ENCODE measurements at places on chromosomes 1 and 21. TPM values are rescaled to one million over a fixed set of nuclear protein-coding genes. Genes with fewer than 3 reads are reported as not detected.

GRCh38 chr1:201122321-201122957 is 4.5 kb downstream of the ASCL5 start:
- DNase-seq = no peak
- H3K4me3 ChIP-seq = no peak overlapping the region
- H3K36me3 ChIP-seq = no peaks in the 10 kb centered on the region
- no peaks in the 10 kb centered on the region for H3K4me1 ChIP-seq
- no peak overlapping the region for H3K27ac ChIP-seq
- peaks cover 6% of the 10 kb centered on the region for H3K27me3 ChIP-seq

DNA sequence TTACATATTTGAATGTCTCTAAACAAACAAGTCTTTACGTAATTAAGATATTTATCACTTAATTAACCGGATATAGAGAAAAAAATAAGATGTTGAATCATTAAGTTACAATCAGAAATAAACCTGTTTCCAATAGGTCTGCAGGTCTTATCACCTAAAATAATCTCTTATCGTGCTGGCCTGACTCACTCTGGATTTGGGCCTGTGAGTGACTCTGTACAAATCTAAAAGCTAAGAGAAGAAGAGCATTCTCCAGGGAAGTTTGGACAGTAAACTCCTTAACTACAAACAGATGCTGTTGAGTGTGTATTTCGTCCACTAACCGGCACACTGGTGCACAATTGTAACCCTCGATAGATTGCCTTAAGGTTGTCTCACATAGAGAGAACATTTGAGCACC is 25.3 kb downstream of the CEP104 start:
- no peaks in the 10 kb centered on the region for H3K4me1 ChIP-seq
- peaks cover 81% of the 10 kb centered on the region for H3K36me3 ChIP-seq
- no peak overlapping the region for H3K27ac ChIP-seq
- no peaks in the 10 kb centered on the region for H3K27me3 ChIP-seq
- no peak overlapping the region for H3K4me3 ChIP-seq
- no peak for DNase-seq

GRCh38 chr1:221839782-221840395 is 98.0 kb upstream of the DUSP10 start:
- H3K4me1 ChIP-seq = peaks cover 30% of the 10 kb centered on the region
- no peaks in the 10 kb centered on the region for H3K27me3 ChIP-seq
- no peak overlapping the region for H3K27ac ChIP-seq
- no peak overlapping the region for H3K4me3 ChIP-seq
- no peaks in the 10 kb centered on the region for H3K36me3 ChIP-seq
- DNase-seq = no peak

- H3K27me3 ChIP-seq = no peaks in the 10 kb centered on the region
- DNase-seq = no peak
- no peak overlapping the region for H3K4me3 ChIP-seq
- no peaks in the 10 kb centered on the region for H3K36me3 ChIP-seq
These were observed 19.8 kb upstream of the CLCC1 start for GRCh38 chr1:108983114-108983513.

DNA sequence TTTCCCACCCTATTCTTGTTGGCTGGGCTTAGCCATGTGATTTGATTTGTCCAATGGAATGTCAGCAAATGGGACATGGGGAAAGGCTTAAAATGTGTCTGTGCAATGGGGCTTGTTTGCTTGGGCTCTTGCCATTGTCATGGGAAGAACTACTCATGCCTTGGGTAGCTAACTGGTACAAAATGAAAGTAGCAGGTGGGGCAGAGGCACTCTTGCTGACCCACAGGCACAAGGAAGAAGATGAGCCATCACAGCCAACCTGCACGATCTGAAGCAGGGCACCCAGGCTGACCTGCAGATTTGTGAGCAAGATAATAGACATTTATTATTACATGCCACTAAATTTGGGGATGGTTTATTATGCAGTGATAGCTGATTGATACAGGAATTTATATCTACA is 305.9 kb upstream of the CAMK1G start:
- DNase-seq = no peak
- H3K27ac ChIP-seq = no peak overlapping the region
- H3K4me1 ChIP-seq = no peaks in the 10 kb centered on the region
- H3K27me3 ChIP-seq = no peaks in the 10 kb centered on the region

DNA sequence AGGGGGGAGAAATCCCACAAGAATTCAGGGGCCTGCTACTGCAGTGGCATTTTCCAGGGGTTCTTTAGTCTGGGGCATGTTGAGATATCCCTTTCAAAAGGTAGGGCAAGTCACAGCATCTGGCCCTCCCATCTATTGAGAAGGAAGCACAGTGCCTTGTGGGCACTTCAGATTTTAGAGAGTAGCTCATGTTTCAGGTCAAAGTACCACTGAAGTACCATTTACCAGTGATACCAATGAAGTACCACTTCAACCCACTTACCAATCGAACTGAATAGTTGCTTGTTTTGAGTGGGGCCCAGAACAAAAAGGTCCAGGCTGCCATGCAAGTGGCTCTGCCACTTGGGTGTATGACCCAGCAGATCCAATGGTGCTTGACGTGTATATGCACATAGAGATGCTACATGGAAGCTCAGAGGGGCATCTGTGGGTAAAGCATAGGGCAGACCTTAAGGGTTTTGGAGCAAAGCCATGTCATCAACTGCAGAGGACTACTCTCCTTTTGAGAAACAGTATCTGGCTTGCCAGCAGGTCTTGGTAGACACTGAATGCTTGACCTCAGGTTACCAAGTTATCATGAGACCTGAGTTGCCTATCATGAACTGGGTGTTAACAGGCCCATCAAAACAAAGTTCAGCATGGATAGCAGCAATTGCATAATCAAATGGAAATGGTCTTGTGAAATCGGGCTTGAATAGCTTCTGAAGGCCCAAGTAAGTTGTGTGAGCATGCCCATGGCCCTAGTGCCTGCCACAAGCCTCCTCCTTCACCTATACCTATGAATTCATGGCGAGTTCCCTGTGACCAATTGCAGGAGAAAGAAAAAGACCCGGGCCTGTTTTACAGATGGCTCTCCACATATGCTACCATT is 23.5 kb downstream of the PLA2G2D start:
- H3K4me3 ChIP-seq = no peak overlapping the region
- no peak for DNase-seq
- H3K36me3 ChIP-seq = no peaks in the 10 kb centered on the region
- H3K27me3 ChIP-seq = peaks cover 3% of the 10 kb centered on the region
- H3K4me1 ChIP-seq = peaks cover 3% of the 10 kb centered on the region
- no peak overlapping the region for H3K27ac ChIP-seq

DNA sequence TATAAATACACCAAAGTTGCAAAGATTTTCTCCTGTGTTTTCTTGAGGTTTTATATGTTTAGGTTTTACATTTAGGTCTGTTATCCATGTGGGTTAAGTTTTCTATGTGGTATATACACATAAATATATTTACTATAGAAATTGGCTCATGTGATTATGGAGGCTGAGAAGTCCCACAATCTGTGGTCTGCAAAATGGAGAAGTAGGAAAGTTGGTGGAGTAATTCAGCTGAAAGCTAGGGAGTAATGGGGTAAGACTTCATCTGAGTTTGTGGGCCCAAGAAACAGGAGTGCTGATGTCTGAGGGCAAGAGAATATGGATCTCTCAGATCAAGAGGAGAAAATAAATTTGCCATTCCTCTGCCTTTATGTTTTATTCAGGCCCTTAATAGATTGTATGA is 146.0 kb downstream of the GPATCH2 start:
- H3K27me3 ChIP-seq = no peaks in the 10 kb centered on the region
- peaks cover 47% of the 10 kb centered on the region for H3K36me3 ChIP-seq
- DNase-seq = no peak
- H3K4me1 ChIP-seq = no peaks in the 10 kb centered on the region
- H3K27ac ChIP-seq = no peak overlapping the region
- H3K4me3 ChIP-seq = no peak overlapping the region

GRCh38 chr1:117696561-117696960 is 90.7 kb downstream of the TENT5C start:
- H3K27ac ChIP-seq = no peak overlapping the region
- H3K4me1 ChIP-seq = no peaks in the 10 kb centered on the region

GRCh38 chr1:39269791-39270342 is 65.4 kb downstream of the MACF1 start:
- no peaks in the 10 kb centered on the region for H3K36me3 ChIP-seq
- DNase-seq = no peak
- H3K27ac ChIP-seq = no peak overlapping the region
- no peak overlapping the region for H3K4me3 ChIP-seq
- H3K27me3 ChIP-seq = no peaks in the 10 kb centered on the region
- H3K4me1 ChIP-seq = peaks cover 94% of the 10 kb centered on the region

GRCh38 chr21:8988696-8989095 is 1532.7 kb upstream of the TPTE start:
- H3K27me3 ChIP-seq = peaks cover 17% of the 10 kb centered on the region
- no peak overlapping the region for H3K27ac ChIP-seq
- no peak overlapping the region for H3K4me3 ChIP-seq
- no peaks in the 10 kb centered on the region for H3K4me1 ChIP-seq
- H3K36me3 ChIP-seq = no peaks in the 10 kb centered on the region

GRCh38 chr1:23559985-23560741 is 862 bp upstream of the ID3 start:
- DNase-seq = no peak
- peak overlapping the region; percentile 75 for H3K4me3 ChIP-seq
- peaks cover 98% of the 10 kb centered on the region for H3K4me1 ChIP-seq
- H3K36me3 ChIP-seq = peaks cover 7% of the 10 kb centered on the region
- peaks cover 5% of the 10 kb centered on the region for H3K27me3 ChIP-seq

- H3K4me3 ChIP-seq = no peak overlapping the region
- H3K4me1 ChIP-seq = no peaks in the 10 kb centered on the region
- no peak for DNase-seq
These were observed 53.1 kb upstream of the RC3H1 start for GRCh38 chr1:174075245-174075692.

DNA sequence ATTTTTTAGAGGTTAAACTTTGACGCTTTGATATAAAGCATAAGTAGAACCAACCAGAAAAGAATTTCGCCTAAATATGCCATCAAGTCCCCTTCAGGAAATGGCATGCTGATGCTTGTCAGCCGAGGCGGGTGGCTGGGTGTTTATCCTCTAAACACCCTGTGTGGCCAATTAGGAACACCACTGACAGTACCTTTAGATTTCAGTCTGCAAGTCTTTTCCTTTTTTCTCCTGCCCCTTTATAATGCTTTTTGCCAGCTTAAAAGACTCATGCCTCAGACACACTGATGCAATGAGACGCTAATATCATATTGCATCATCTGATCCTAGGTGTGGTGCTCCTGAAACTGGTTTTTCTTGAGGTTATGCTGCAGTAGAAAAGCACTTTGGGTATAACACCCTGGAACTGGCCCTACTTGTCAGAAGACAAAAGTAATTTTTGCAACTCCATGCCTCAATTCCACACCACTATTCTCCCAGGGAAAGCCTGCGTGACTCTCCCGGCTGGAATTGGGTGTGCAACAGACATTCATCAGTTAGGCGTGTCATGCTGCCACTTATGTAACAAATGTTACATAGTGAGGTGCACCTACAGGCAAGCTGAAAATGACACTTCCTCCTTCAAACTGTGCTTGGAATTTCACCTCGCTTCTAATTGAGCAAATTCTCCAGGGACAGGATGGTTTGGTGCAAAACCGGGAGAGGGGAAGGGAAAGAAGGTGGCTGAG is 2.0 kb upstream of the RCC2 start:
- no peak overlapping the region for H3K4me3 ChIP-seq
- H3K27ac ChIP-seq = no peak overlapping the region
- H3K36me3 ChIP-seq = no peaks in the 10 kb centered on the region
- no peak for DNase-seq

DNA sequence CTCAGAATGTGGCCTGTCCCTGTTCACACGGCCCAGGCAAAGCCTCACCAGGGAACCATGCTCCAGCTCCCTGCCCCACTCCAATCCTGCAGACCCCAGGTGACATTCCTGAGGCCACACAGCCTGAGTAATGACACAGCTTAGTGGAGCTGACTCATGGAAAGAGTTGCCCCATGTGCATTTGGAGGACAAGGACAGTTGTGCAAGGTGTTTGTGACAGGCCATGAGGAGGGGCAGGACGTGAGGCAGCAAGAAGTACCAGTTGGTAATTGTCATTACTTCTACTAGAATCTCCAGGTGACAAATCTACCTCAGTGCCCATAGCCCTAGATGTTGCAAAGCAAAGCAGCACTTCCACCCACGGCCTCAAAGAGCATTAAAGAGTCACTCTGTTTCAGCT is 15.2 kb downstream of the PRR9 start:
- no peaks in the 10 kb centered on the region for H3K4me1 ChIP-seq
- H3K27me3 ChIP-seq = peaks cover 5% of the 10 kb centered on the region
- no peaks in the 10 kb centered on the region for H3K36me3 ChIP-seq
- no peak for DNase-seq
- H3K4me3 ChIP-seq = no peak overlapping the region
- H3K27ac ChIP-seq = no peak overlapping the region

- no peaks in the 10 kb centered on the region for H3K36me3 ChIP-seq
- DNase-seq = no peak
- peaks cover 13% of the 10 kb centered on the region for H3K4me1 ChIP-seq
- H3K4me3 ChIP-seq = no peak overlapping the region
- no peaks in the 10 kb centered on the region for H3K27me3 ChIP-seq
These were observed 6.4 kb upstream of the MMEL1 start for GRCh38 chr1:2639203-2639602.

GRCh38 chr21:45932922-45933502 is 48.6 kb upstream of the COL6A1 start:
- no peak for DNase-seq
- H3K4me1 ChIP-seq = no peaks in the 10 kb centered on the region
- no peak overlapping the region for H3K27ac ChIP-seq
- H3K4me3 ChIP-seq = no peak overlapping the region
- peaks cover 20% of the 10 kb centered on the region for H3K36me3 ChIP-seq

DNA sequence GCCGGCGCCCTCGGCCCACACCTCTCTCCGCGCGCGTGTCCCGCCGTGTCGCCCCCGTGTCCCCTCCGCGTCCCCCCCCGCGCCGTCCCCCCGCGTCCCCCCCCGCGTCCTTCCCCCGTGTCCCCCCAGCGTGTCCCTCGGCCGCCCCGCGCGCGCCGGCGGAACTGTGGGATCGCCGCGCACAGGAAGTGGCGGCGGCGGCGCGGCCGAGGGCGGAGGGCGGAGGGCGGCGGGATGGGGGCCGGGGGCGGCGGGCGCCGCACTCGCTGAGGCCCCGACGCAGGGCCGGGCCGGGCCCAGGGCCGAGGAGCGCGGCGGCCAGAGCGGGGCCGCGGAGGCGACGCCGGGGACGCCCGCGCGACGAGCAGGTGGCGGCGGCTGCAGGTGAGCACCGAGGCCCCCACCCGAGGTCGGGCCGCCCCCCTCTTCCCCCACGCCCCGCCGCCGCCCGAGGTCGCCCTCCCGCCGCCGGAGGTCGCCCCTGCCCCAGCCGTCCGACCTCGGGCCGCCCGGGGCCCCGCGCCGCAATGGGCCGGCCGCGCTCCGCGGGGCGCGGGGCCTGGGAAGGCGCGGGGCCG is at the start of gene AGPAT3:
TSS of gene AGPAT3 (plus strand) at position 262 of the 578 bp plus-strand sequence. CDS start 94,459 bp downstream, outside the sequence.
- peak within 1 kb of the TSS; percentile 90 for H3K4me3 ChIP-seq
- H3K36me3 ChIP-seq = no peaks in the 10 kb centered on the region
- peak within 1 kb of the TSS; percentile 95 for H3K27ac ChIP-seq
- no peaks in the 10 kb centered on the region for H3K27me3 ChIP-seq
- H3K4me1 ChIP-seq = peaks cover 43% of the 10 kb centered on the region
- DNase-seq = peak; percentile 83

Gene KIF2C
- 5.0 TPM for total RNA-seq

Gene IFFO2
- total RNA-seq = 17.5 TPM

Gene S100A8
- total RNA-seq = 7,676 TPM

Gene LAPTM5
- total RNA-seq = 586 TPM

Gene FLG2
- 0.07 TPM for total RNA-seq

Gene ACTA1
- total RNA-seq = not detected

Gene FAM78B
- total RNA-seq = 3.0 TPM

Gene ITPKB
- total RNA-seq = 64.1 TPM

Gene RFX5
- total RNA-seq = 96.1 TPM

Gene LAD1
- not detected for total RNA-seq

Gene PGBD5
- total RNA-seq = 0.93 TPM

Measured in spleen (tissue), 13 donors.